ENCODE measurements at places on chromosomes 7 and 10. TPM values are rescaled to one million over a fixed set of nuclear protein-coding genes. Genes with fewer than 3 reads are reported as not detected.
A peak's percentile ranks its signal among the peaks of the same experiment; 100 is the strongest.

DNA sequence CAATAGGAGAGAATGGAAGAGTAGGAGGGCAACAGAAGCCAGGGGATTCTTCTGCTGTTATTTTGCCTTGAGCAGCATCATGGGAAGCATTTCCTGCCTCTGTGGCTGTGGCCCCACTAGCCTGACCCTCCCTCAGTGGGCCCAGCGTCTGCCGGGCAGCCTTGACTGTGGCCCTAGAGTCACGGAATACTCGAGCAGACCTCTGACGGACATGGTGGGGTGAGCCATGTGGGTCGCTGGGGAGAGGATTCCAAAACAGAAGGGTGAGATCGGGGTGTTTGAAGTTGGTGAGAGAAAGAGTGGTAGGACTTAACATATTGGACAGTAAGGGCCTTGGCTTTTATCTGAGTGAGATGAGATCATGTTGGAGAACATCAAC is 8.3 kb upstream of the PRKAG2 start:
- DNase-seq, result no peak

- DNase-seq, result no peak
These were observed 81.5 kb downstream of the ARL4A start for GRCh38 chr7:12768948-12769347.

DNA sequence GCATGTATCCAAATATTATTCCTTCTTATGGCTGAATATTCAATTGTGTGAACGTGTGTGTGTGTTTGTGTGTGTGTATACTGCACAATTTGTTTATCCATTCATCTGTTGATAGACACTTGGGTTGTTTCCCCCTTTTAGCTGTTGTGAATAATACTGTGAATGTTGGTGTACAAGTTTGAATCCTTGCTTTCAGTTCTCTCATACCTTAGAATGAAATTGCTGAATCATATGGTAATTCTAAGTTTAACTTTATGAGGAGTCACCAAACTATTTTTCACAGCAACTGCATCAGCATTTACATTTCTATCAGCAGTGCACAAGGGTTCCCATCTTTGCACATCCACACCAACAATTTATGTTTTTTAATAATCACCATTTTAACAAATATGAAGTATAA is 86.9 kb upstream of the GATAD1 start:
- no peak for DNase-seq

- DNase-seq, result no peak
These were observed 65.5 kb downstream of the OSBPL3 start for GRCh38 chr7:24914465-24914859.

DNA sequence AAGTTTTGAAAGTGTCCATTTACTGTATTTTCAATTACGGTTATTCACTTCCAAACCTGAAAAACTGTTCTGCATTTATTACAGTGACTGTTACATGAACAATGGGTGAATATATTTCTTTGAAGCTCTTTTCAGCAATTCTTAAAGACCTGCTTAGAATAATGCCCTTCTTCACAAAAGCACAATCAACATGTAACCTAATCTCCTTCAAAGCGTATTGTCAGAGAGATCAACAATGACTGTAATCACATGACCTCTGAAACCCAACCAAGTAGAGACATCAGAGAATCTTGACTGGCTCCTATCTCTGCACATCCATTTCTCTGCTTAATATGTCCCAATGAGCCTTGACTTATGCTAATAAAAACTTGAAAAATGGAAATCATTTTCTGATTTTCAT is 126.7 kb downstream of the NRCAM start:
- DNase-seq, result no peak

- no peak for DNase-seq
These were observed 94.1 kb downstream of the PRKAG2 start for GRCh38 chr7:151782598-151783448.

DNA sequence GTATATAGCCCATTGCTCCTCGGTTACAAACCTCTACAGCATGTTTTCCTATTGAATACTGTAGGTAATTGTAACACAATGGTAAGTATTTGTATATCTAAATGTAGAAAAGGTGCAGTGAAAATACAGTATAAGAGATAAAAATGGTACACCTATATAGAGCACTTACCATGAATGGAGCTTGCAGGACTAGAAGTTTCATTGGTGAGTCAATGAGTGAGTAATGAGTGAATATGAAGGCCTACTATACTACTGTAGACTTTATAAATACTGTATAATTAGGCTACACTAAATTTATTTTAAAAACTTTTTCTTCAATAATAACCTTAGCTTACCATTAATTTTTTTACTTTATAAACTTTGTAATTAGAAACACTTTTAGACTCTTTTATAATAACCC is 239.7 kb downstream of the CDK14 start:
- no peak for DNase-seq

- no peak for DNase-seq
These were observed 119.0 kb downstream of the LMBR1 start for GRCh38 chr7:156773966-156774365.

- no peak for DNase-seq
These were observed 32.4 kb downstream of the WBP1L start for GRCh38 chr10:102775935-102776669.

DNA sequence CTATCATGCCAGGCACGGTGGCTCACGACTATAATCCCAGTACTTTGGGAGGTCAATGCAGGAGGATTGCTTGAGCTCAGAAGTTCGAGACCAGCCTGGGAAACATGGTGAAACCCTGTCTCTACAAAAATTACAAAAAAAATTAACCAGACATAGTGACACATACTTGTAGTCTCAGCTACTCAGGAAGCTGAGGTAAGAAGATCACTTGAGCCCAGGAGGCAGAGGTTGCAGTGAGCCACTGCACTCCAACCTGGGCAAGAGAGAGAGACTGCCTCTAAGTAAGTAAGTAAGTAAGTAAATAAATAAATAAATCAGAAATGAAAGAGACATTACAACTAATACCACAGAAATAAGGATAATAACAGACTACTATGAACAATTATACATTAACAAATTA is 36.2 kb downstream of the PDLIM1 start:
- DNase-seq, result no peak

DNA sequence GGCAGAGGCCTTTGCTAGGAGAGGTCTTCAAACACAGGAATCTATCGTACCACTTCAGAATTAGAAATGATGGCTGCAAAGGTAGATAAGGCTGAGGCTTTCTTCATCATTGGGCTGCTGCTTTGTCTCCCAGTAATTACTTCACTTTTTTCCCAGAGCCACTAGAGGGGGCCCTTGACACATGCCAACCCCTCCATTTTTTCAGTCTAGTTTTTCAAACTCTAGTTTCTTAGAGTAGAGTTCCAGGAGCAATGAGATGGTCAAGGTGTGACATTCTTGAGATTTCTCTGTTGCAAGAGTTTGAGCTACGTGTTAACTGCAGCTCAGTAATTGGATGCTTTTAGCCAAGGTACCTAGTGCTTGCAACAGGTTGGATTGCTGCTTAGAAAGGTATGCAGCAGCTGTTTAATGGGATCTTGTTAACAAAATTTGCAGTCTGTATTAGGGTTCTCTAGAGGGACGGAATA is 33.8 kb upstream of the RBM20 start:
- DNase-seq, result peak; percentile 20

DNA sequence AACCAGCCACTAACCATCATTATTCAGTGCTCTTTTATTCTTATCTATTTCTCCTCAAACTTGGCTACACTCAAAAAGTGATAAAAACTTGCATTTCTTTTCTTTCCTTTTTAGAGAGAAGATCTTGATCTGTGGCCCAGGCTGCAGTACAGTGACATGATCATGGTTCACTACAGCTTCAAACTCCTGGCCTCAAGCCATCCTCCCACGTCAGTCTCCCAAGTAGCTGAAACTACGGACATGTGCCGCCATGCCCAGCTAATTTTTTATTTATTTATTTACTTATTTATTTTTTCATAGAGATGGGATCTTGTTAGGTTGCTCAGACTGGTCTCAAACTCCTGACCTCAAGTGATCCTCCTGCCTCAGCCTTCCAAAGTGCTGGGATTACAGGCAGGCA is 24.6 kb upstream of the TMEM248 start:
- no peak for DNase-seq

GRCh38 chr10:92239600-92240288 is 51.1 kb downstream of the CPEB3 start:
- no peak for DNase-seq

GRCh38 chr7:31410265-31410664 is 69.7 kb upstream of the NEUROD6 start:
- DNase-seq, result no peak

- DNase-seq, result no peak
These were observed 108.1 kb downstream of the GRID1 start for GRCh38 chr10:86258499-86258898.

The PNLIPRP2 gene
- total RNA-seq, result not detected

The PNLIPRP1 gene
- total RNA-seq, result not detected

The TCF7L2 gene
- total RNA-seq, result 5.4 TPM

The RAB11FIP2 gene
- total RNA-seq, result 8.5 TPM

The SPDYE1 gene
- not detected for total RNA-seq

The ZNF680 gene
- total RNA-seq, result 13.1 TPM

The SRRM3 gene
- total RNA-seq, result 0.07 TPM

The PRLHR gene
- total RNA-seq, result not detected

The IGF2BP3 gene
- 49.3 TPM for total RNA-seq

The LRRC72 gene
- total RNA-seq, result not detected

The POLR2J2 gene
- not detected for total RNA-seq

The GDF10 gene
- total RNA-seq, result not detected
